ENCODE measurements at places on chromosomes 5 and 9. TPM values are rescaled to one million over a fixed set of nuclear protein-coding genes. Genes with fewer than 3 reads are reported as not detected.

MTX3 gene
- total RNA-seq: 35.2 TPM

GRCh38 chr5:19531374-19531952 is 456.5 kb downstream of the CDH18 start:
- ATAC-seq: peak; percentile 46

GRCh38 chr9:131530546-131530919 is 530 bp downstream of the UCK1 start:
- peak; percentile 25 for ATAC-seq

- ATAC-seq: no peak
Measured at GRCh38 chr9:136925414-136926153, 19.0 kb downstream of the FBXW5 start.

DNA sequence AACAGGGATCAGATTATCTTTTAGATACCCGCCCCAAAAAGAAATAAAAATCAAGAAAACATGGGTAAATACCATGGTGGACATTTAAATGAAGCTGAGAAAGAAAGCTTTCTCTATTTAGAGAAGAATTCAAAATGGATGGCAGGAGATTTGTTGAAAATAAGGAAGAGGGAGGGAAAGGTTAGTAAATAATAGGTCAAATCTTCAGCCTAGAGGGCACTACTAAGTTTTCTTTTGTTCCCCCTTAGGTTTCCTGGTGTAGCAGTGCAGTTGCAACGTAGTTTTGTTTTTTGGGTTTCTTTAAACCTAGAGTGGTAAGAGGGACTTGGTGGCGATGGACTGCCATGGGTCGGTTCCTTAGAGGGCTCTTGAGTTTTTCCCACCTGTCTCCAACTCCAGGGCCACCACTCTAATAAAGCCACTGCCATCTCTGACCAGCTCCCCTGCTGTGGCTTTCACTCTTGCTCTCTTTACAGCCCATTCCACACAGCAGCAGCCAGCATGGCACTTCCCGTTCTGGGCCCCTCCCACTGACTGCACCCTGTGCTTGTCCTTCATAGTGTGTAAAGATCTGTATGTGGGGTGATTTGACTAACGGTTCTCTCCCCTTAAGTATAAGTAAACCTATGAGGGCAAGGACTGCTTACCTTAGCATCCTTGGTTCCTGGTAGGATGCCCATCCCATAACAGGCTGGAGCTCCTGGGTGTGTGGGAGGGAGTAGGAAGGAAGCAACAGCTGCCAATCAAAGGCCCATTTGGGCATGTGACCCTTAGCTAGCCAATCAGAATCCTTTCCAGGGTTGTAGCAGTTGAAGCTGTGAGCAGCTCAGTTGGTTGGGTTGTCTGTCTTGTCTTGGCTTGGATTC is 118.3 kb downstream of the SLC1A3 start:
- peak; percentile 80 for ATAC-seq

PCDHB10 gene
- not detected for total RNA-seq

GRCh38 chr5:64742411-64742810 is 26.1 kb downstream of the SREK1IP1 start:
- ATAC-seq: no peak

INSL4 gene
- not detected for total RNA-seq

All from activated T-helper 17 cell treated with anti-CD3 and anti-CD28 coated beads, Interleukin-2, amount 50 U/mL, for 72 hours (primary cell).